GM04503 (cell line): ENCODE measurements at places on chromosomes 5 and 9.

DNA sequence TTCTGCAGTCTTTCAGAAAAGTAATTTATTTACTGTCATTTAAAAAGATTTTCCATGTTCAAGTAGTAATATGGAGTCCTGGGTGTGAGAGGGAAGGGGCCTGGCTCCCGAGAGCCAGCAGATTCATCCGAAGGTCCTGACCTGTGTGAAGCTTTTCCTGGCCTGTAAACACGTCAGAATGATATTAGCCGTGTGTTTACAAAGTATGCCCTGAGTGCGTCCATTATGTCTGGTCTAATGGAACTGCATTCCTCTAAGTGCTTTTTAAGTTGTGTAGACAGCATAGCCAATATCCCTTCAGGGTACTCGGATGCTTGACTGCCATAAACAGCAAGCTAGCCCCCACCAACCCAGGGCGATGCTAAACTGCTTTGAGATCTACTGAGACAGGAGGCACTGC lies 495.2 kb downstream of the AGTPBP1 start:
- DNase-seq, result no peak

DNA sequence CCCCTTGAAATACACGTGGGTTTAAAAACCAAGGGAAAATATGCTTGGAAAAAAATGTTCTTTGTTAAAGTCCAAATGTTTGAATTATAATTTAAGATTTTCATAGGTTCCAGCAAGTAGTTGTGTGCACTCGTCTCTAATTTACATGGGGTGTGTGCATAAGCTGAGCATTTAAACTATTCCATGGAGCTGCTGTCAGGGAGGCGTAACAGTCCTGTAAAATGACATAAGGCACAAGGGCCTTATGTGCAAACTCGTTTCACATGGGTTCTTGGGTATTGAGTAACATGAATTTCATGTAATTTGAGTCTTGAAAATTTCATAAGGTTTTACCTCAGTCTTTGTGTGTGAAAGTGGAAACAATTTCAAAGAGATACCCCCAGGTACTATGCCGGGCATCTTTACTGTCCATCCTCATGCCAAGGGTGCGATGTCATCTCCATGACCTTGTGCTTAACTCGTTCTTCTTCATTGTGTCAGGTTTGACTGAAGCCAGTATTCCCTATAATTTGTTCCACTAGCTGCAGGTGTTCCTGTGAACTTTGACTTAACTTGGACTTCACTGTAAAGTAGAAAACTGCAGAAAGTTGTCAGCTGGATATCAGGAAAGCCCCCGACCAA lies 359.3 kb downstream of the SH3GL2 start:
- no peak for DNase-seq

- DNase-seq, result no peak
Observed at GRCh38 chr5:58871648-58872242, 288.9 kb downstream of the RAB3C start.

GRCh38 chr9:23717505-23717904 lies 108.5 kb downstream of the ELAVL2 start:
- no peak for DNase-seq

DNA sequence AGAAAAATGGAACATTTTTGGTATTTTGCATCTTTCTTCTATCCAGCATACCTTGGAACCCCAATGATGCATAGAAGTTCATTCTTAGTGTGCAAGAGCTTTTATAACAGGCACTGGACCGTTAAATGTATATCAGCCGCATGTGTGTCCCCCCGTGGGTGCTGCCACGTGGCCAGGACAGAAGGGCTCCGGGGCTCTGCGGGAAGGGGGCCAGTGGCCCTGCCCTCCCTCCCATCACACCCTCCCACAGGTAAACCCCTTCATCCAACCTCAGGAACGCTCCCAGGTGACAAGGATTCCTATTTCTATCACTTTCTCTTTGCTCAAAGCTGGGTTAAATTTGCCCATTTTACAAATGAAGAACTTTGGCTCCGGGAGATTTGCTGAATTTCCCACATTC lies 393.4 kb upstream of the IRX4 start:
- DNase-seq, result no peak

- no peak for DNase-seq
Observed at GRCh38 chr5:93616538-93617174, 33.6 kb downstream of the NR2F1 start.

DNA sequence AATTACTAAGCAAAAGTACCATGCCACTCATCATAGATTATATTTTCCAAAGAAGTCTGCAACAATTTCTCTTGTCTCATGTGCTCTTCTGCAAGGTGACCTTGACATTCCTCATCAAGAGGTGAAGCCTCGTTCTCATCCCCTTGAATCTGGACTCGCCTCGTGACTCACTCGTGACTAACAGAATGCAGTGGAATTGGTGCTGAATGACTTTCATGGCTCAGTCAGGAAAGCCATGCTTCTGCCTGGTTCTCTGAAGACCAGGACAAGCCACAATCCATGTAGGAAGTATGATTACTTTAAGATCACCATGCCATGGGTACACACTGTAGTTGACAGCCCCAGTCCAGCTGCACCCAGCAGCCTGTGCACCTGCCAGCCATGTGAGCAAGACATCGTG lies 335.8 kb downstream of the GADD45G start:
- no peak for DNase-seq

GRCh38 chr5:9063615-9064245 lies 482.1 kb downstream of the SEMA5A start:
- peak; percentile 48 for DNase-seq

DNA sequence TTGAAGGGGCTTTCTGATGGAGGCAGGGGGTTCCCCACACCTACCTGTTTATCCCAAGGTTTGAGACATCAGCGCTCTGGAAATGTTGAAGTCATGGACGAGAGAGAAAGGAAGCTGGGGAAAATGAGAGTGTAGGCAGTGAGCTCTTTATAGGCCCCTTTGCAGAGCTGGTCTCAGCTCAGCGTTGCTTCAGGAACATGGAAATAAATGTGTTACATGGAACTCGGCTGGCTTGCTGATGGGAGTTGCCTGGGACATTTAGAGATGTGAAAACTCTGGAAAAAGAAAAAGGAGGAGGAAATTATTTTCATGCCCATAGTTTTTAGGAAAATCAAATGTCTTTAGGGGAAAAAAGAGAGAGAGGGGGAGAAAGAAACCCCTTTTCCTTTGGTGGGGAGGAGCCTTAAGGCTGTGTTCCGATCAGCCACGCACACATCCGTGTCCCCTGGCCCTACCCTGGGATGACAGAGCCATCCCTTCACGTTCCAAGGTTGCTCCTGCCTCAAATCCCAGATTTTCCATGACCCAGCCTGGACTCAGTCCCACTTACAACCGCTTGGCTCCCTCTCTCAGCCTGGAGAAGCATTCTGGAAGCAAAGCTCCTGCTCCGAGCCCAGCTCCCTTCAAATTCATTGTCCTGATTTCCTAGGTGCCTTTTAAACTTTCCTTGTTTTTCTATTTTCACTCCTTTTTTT lies 78.3 kb downstream of the COL27A1 start:
- no peak for DNase-seq

- peak; percentile 47 for DNase-seq
Observed at GRCh38 chr5:82045554-82046275, 73.9 kb downstream of the ATG10 start.

GRCh38 chr9:127835991-127836516 lies 18.4 kb downstream of the ENG start:
- peak; percentile 65 for DNase-seq

GRCh38 chr9:4366591-4367330 lies 66.9 kb upstream of the GLIS3 start:
- no peak for DNase-seq

DNA sequence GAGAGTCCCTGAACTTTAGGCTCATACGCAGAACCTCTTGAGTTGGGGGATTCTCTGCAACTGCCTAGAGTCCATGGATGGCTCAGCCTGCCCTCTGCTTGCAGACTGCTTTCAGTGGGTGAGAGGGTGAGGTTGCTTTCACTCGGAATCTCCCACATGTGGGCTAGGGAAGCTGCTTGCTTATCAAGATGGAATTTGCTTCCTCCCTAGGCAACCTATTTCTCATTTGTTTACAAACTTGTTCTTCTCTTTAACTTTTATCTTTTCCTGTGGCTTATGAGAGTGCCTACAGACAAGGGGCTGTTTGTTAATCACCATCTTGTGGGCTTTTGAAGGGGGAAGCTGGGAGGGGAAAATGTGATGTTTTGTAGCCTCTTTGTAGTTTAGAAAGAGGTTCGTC lies 10.0 kb downstream of the TLE4 start:
- peak; percentile 75 for DNase-seq

GRCh38 chr9:116543731-116544400 lies 143.2 kb upstream of the TRIM32 start:
- DNase-seq, result peak; percentile 78

DNA sequence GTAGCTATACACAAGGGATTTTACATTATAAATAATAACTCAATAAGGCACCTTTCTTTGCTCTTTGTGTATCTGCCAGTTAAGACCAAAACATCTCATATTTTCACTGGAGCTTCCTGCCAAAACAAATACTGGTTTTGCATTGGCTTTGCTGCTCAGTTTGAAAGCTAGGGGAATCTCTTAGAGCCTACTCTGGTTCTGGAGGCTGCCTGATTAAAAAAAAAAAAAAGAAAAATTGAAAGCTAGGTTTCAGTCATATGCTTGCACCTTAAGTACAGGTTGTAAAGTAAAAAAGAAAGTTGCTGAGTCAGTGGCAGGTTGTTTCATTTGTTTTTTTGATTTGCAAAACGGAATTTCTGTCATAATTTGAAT lies 2.3 kb downstream of the DENND4C start:
- no peak for DNase-seq

DNA sequence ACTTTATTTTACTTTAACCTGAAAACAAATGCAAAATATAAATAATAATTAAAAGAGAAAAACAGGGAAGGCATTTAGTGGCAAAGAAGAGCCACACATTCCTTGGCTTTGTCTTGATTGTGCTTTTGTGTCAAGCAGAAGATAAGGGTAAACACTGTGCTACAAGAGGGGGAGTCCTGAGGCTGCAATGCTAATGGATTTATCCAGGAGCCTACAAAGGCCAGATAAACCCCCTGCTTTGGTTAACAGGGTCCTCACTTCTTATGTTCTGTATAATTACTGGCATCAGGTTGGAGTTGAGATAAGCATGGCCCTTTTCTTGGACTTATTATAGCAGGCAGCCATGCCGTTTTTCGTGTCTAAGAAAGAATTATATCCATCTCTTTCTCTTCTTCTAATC lies 302.8 kb downstream of the EFNA5 start:
- DNase-seq, result no peak

DNA sequence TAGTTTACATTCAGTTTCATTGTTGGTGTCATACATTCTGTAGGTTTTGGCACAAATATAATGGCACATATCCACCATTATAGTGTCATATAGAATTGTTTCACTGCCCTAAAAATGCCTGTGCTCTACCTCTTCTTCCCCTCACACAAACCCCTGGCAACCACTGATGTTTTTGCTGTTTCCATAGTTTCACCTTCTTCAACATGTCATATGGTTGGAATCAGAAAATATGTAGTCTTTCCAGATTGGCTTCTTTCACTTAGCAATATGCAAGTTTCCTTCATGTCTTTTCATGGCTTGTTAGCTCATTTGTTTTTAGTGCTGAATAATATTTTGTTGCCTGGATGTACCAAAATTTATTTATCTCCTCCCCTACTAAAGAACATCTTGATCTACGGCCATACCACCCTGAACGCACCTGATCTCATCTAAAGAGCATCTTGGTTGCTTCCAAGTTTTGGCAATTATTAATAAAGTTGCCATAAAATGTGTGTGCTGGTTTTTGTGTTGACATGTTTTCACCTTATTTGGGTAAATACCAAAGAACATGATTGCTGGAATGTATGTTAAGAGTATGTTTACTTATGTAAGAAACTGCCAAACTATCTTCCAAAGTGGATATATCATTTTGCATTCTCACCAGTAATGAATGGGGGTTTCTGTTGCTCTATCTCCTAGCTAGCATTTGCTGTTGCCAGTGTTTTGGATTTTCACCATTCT lies 17.0 kb upstream of the CDK20 start:
- no peak for DNase-seq

DNA sequence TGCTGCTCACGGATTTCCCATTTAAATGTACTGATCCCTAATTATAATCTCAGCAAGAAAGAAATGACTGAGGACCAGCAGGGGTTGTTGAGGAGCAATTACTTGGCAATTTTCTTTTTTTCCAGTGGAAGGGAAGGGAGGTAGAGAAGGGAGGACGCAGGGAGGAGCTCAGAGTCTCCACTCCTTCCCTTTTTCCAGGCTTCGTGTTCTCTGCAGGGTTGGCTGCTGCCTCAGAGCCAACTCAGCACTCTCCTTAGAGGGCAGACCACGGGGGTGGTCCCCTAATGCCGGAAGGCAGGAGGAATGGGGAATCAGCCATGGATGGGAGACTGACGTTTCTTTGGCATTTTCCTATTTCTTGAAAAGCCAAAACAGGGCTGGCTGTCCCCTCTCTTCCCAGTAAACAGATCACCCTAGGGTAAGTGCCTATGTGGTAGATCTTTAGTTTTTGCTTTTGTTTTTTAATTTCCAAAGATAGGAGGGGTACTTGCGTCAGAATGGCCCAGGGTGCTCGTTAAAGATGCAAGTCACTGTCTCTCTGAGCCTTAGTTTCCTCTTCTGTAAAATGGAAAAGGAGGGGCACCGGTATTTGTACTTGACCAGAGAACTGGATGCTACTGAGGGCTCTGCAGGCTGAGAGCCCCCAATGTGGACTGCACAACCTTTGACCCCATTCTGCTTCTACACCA lies 39.6 kb upstream of the LCP2 start:
- DNase-seq, result no peak

DNA sequence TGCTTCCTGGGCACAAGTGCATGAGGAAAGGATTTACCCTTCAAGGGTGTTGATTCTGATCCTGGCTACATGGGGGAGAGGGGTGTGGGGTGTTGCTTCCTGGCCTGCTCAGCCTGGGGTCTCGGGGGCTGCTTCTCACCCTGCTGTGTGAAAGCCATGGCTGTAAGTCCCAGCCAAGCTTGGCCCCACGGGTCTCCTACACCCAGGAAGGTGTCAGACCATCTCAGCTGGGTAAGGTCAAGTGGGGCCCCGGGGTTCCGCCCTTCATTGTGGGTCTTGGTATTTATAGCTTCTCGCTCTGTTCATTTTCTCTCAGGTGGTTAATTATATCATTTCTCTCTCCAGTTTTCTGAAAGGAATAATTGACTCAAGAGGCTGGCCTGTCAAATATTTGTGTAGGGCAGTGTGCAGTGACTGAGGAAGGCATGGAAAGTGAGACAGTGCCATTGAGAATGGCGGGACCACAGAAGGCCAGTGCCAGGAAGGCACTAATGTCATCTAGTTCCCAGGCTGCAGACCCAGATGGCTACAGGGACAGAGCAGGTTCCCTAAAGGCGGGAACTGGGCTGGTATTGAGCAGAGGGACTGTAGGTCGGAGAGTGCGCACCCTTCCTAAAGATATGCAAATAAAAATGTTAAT lies 126.0 kb downstream of the FOXD1 start:
- no peak for DNase-seq
